ENCODE measurements at places on chromosomes 2 and 18. TPM values are rescaled to one million over a fixed set of nuclear protein-coding genes. Genes with fewer than 3 reads are reported as not detected.
A peak's percentile ranks its signal among the peaks of the same experiment; 100 is the strongest.

The PLGLB1 gene
- 0.38 TPM for total RNA-seq

The RAB6C gene
- not detected for total RNA-seq

The SS18 gene
- 125 TPM for total RNA-seq

The FOXI3 gene
- total RNA-seq = not detected

The PXDN gene
- total RNA-seq = 291 TPM

The LOXHD1 gene
- total RNA-seq = not detected

The CYTIP gene
- total RNA-seq = not detected

The HIBCH gene
- total RNA-seq = 10.4 TPM

The TCF23 gene
- not detected for total RNA-seq

The CLHC1 gene
- 1.6 TPM for total RNA-seq

The CRYGC gene
- not detected for total RNA-seq

The HRH4 gene
- total RNA-seq = not detected

The AGFG1 gene
- 144 TPM for total RNA-seq

The CENPA gene
- total RNA-seq = 5.7 TPM

- 0 out of 2 replicates have a peak overlapping the region, but pooled peaks have one; percentile 6 for H3K27ac ChIP-seq
- no peak for DNase-seq
- peaks cover 41% of the 10 kb centered on the region for H3K4me1 ChIP-seq
- no peak overlapping the region for H3K4me3 ChIP-seq
Measured at GRCh38 chr18:58638441-58638840, 9.6 kb upstream of the ALPK2 start.

- H3K36me3 ChIP-seq = no peaks in the 10 kb centered on the region
- no peak overlapping the region for H3K4me3 ChIP-seq
- H3K27me3 ChIP-seq = no peaks in the 10 kb centered on the region
- DNase-seq = no peak
- no peak overlapping the region for H3K27ac ChIP-seq
Measured at GRCh38 chr2:173451118-173451517, 96.4 kb downstream of the CDCA7 start.

DNA sequence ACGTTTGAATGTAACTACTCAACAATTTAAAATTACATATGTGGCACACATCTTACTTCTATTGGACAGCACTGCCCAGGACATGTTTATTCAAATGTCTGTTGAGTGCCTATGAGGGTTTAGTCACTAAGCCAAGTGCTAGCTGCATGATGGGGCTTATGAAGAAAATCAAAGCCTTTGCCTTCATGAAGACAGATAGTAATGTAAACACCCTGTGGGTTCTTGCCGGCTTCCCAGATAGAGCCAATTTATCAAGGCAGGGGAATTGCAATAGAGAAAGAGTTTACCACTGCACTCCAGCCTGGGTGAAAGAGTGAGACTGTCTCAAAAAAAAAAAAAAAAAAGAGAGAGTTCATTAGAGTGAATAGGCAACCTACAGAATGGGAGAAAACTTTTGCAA is 43.7 kb upstream of the NEB start:
- peaks cover 21% of the 10 kb centered on the region for H3K4me1 ChIP-seq
- no peak overlapping the region for H3K27ac ChIP-seq
- H3K27me3 ChIP-seq = no peaks in the 10 kb centered on the region
- no peaks in the 10 kb centered on the region for H3K36me3 ChIP-seq

- H3K4me3 ChIP-seq = no peak overlapping the region
- no peaks in the 10 kb centered on the region for H3K4me1 ChIP-seq
- peaks cover 56% of the 10 kb centered on the region for H3K27me3 ChIP-seq
- DNase-seq = peak; percentile 46
Measured at GRCh38 chr2:240655931-240656886, 26.5 kb downstream of the AQP12B start.

- DNase-seq = no peak
- H3K36me3 ChIP-seq = no peaks in the 10 kb centered on the region
- H3K27ac ChIP-seq = no peak overlapping the region
- no peaks in the 10 kb centered on the region for H3K4me1 ChIP-seq
Measured at GRCh38 chr2:5121642-5122041, 570.5 kb upstream of the SOX11 start.

GRCh38 chr2:175854129-175854528 is 147.9 kb downstream of the LNPK start:
- H3K27ac ChIP-seq = no peak overlapping the region
- H3K4me1 ChIP-seq = peaks cover 20% of the 10 kb centered on the region
- H3K36me3 ChIP-seq = no peaks in the 10 kb centered on the region

- no peaks in the 10 kb centered on the region for H3K36me3 ChIP-seq
- no peak overlapping the region for H3K27ac ChIP-seq
- H3K4me1 ChIP-seq = no peaks in the 10 kb centered on the region
- no peak overlapping the region for H3K4me3 ChIP-seq
- H3K27me3 ChIP-seq = no peaks in the 10 kb centered on the region
Measured at GRCh38 chr2:208984376-208985090, 439.3 kb upstream of the MAP2 start.

- no peaks in the 10 kb centered on the region for H3K27me3 ChIP-seq
- peak; percentile 91 for DNase-seq
- peaks cover 18% of the 10 kb centered on the region for H3K4me1 ChIP-seq
- no peak overlapping the region for H3K4me3 ChIP-seq
- no peaks in the 10 kb centered on the region for H3K36me3 ChIP-seq
Measured at GRCh38 chr18:10230072-10230471, 224.4 kb upstream of the APCDD1 start.

DNA sequence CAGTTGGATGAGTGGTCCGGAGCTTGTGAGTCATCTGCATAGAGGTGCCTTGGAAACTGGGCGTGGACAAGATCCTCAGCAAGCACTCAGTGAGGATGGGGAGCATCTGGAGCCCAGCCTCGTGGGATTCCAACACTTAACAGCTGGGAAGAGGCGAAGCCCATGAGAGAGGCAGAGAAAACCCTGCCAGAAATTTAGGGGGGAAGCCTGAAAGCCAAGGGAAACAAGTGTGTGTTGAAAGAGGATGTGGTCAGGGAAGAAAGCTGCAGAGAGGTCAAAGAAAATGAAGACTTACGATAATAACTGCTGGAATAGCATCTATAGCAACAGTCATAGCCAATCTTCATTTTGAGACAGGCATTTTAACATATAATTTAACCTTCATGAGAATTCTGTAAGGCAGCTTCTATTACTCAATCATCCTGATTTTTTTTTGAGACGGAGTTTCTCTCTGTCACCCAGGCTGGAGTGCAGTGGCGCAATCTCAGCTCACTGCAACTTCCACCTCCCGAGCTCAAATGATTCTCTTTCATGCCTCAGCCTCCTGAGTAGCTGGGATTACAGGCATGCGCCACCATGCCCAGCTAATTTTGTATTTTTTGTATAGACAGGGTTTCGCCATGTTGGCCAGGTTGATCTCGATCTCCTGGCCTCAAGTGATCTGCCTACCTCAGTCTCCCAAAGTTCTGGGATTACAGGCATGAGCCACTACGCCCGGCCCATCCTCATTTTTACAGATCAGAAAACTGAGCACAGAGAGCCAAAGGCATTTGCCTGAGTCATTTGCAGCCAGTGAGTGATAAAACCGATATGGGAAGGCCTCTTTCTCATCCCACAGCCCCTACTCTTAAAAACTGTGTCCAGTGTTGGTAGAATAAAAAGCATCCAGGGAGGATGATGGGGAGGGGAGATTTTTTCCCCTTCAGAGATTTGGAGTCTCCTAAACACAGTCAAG is 214.4 kb upstream of the EPAS1 start:
- H3K36me3 ChIP-seq = no peaks in the 10 kb centered on the region
- peak; percentile 90 for DNase-seq
- peaks cover 14% of the 10 kb centered on the region for H3K4me1 ChIP-seq
- H3K27ac ChIP-seq = peak overlapping the region; percentile 67

DNA sequence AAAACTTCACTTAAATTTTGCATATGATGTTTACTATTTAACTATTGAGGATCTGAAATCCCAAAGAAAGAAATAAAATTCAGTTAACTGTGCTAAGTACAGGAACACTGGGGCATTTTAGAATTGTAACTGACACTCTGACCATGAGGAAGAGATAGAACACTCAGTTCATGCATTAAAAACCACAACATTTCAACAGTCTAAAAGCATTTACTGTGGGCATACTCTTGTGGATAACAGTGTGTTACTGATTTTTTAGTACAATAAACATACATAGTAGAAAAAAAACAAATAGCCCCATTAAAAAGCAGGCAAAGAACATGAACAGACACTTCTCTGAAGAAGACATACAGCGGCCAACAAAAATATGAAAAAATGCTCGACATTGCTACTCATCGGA is 1122.7 kb upstream of the PIK3C3 start:
- DNase-seq = no peak
- no peaks in the 10 kb centered on the region for H3K27me3 ChIP-seq
- no peaks in the 10 kb centered on the region for H3K36me3 ChIP-seq
- H3K4me3 ChIP-seq = no peak overlapping the region
- H3K27ac ChIP-seq = no peak overlapping the region

GRCh38 chr2:99697811-99698568 is 208.2 kb upstream of the REV1 start:
- H3K27ac ChIP-seq = peak overlapping the region; percentile 26
- H3K4me3 ChIP-seq = peak overlapping the region; percentile 10
- H3K36me3 ChIP-seq = no peaks in the 10 kb centered on the region
- peak; percentile 88 for DNase-seq
- H3K4me1 ChIP-seq = peaks cover 23% of the 10 kb centered on the region
- H3K27me3 ChIP-seq = no peaks in the 10 kb centered on the region

DNA sequence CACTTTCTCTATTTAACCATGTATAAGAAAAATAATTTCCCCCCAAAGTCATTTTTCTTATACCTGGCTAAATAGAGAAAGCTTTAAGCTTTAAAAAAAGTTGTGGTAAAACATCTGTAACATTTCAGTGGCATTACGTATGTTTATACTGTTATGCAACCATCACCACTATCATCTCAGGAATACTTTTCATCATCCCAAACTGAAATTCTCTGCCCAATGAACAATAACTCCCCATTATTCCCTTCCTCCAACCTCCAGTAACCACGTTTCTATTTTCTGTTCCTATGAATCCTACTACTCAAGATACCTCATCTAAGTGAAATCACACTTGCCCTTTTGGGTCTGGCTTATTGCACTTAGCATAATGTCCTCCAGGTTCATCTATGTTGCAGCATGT is 1.7 kb upstream of the SLC3A1 start:
- peak; percentile 8 for DNase-seq
- peaks cover 9% of the 10 kb centered on the region for H3K4me1 ChIP-seq

DNA sequence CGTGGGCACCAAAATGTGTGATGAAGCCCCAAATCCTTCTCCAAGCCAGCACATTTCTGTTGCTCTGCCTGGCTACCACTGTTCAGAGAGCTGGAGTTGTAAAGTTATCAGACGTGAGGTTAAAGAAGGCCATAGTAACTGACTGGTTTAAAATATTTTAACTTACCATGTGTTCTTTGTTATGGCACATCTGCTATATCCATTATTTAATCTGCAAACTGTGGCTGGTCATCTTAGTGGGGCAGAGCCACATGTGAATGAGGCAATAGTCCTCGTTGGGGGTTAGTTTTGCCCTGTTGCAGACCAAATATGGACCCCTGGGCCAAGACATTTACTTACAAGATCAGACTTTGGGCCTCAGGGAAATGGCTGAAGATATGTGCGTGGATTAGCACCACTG is 214.4 kb upstream of the RASGRP3 start:
- no peak overlapping the region for H3K27ac ChIP-seq
- peaks cover 8% of the 10 kb centered on the region for H3K4me1 ChIP-seq
- H3K27me3 ChIP-seq = no peaks in the 10 kb centered on the region
- peaks cover 14% of the 10 kb centered on the region for H3K36me3 ChIP-seq

- no peak overlapping the region for H3K4me3 ChIP-seq
- no peak for DNase-seq
- H3K27ac ChIP-seq = no peak overlapping the region
- no peaks in the 10 kb centered on the region for H3K36me3 ChIP-seq
- H3K27me3 ChIP-seq = no peaks in the 10 kb centered on the region
Measured at GRCh38 chr18:53148123-53148522, 808.1 kb downstream of the DCC start.

DNA sequence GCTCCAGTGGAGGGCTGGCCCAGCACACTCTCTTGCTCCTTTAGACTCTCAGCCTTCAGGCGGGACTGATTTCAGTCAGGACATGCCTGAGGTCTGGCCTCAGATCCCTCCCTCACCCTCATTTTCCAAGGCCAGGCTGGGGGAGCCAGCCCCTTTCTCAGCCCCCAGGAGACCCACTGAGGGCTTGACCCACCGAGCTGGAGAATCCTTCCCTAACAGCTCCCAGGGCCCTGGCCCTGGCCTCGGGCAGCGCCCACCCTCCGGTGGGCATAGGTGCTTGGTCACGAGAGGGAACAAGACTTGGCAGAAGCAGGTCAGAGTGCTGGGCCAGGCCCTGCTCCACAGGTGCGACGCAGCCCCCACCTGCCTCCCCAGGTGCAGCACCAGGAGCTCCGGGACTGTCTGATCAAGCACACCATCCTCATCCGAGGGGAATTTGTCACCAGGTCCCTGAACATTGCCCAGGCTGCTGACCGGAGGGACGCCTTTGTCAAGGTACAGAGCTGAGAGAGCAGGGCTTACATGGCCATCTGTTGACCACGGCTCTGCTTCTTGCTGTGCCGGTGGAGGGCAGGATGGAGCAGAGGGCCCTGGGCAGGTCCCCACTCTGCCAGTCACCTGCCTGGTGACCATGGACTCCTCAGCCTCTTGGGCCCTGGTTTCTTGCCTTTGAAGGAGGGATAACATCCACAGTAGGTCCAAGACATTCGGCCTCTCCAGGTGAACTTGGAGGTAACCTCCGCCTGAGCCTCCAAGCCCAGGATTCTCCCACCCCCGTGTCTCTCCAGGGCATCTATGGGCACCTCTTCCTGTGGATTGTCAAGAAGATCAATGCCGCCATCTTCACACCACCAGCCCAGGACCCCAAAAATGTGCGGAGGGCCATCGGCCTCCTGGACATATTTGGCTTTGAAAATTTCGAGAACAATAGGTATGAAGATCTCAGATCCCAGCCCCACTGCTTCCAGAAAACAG is 46.3 kb downstream of the MYO7B start:
- no peak for DNase-seq
- no peak overlapping the region for H3K27ac ChIP-seq
- no peaks in the 10 kb centered on the region for H3K36me3 ChIP-seq
- H3K4me3 ChIP-seq = no peak overlapping the region
- H3K27me3 ChIP-seq = no peaks in the 10 kb centered on the region

DNA sequence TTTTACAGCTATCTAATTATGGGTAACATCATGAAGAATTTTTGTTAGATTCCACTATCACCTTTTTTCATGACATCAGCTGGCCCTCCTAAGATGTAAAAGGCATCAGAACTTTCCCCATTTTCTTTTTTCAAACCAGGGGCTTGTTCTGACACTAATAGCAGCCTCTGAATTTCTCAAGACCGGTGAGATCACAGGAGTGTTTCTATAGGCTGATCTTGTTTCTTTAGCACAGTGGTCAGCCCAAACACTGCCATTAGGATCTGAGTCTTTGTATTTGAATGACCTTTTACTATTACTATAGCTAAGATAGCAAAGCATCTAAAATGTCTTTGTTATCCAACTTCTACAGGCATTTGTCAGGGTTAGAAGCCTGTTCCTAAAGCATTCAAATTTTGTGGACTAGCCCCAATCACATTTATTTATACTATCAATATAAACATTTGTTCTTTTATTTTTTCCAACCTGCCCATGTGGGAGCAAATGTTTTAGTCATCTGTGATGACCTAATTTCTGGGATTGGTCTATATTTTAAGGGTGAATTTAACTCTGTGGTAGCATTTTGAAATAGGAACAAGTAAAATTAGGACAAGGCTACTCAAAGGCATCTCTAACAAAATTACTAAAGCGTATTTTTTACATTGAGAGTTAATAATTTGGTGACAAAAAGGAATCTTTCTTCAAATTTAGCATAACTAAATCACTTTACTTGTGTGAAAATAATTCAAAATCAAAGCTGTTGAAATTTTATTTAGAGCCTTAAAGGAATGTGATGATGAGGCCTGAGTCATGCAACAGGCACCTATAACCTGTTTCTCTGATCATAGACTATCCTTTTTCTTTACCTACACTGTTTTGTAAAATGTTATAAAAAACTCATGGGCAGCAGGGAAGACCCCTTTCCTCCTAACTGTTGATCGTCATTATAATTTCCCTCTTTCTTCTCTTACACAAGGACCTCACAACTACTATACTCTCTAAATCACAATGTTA is 39.3 kb downstream of the ZAP70 start:
- DNase-seq = peak; percentile 38
- H3K4me3 ChIP-seq = no peak overlapping the region
- no peak overlapping the region for H3K27ac ChIP-seq
- H3K36me3 ChIP-seq = peaks cover 13% of the 10 kb centered on the region
